ENCODE measurements at places on chromosomes 13 and 19. TPM values are rescaled to one million over a fixed set of nuclear protein-coding genes. Genes with fewer than 3 reads are reported as not detected.

Gene ZNF878
- total RNA-seq = 0.19 TPM

Gene CBY2
- not detected for total RNA-seq

Gene OR10H1
- not detected for total RNA-seq

Gene ABHD17A
- total RNA-seq = 134 TPM

Gene SMIM44
- total RNA-seq = not detected

Gene ACTMAP
- total RNA-seq = 1.0 TPM

Gene TMPRSS9
- not detected for total RNA-seq

Gene GPC5
- 0.18 TPM for total RNA-seq

Gene PRODH2
- total RNA-seq = not detected

Gene RINL
- 3.2 TPM for total RNA-seq

Data from endothelial cell of coronary artery (primary cell).